ENCODE measurements at places on chromosomes 11 and 22. TPM values are rescaled to one million over a fixed set of nuclear protein-coding genes. Genes with fewer than 3 reads are reported as not detected.

- H3K36me3 ChIP-seq = peaks cover 2% of the 10 kb centered on the region
- DNase-seq = peak; percentile 84
- H3K27me3 ChIP-seq = no peaks in the 10 kb centered on the region
- H3K4me3 ChIP-seq = no peak overlapping the region
- H3K27ac ChIP-seq = peak overlapping the region; percentile 91
- H3K4me1 ChIP-seq = peaks cover 22% of the 10 kb centered on the region
Measured at GRCh38 chr11:68890490-68891231, 13.0 kb downstream of the MRPL21 start.

- H3K27me3 ChIP-seq = no peaks in the 10 kb centered on the region
- no peaks in the 10 kb centered on the region for H3K36me3 ChIP-seq
- H3K4me1 ChIP-seq = peaks cover 26% of the 10 kb centered on the region
- peak overlapping the region; percentile 87 for H3K4me3 ChIP-seq
- H3K27ac ChIP-seq = peak overlapping the region; percentile 93
Measured at GRCh38 chr11:78080084-78080817, 589 bp upstream of the NDUFC2 start.

DNA sequence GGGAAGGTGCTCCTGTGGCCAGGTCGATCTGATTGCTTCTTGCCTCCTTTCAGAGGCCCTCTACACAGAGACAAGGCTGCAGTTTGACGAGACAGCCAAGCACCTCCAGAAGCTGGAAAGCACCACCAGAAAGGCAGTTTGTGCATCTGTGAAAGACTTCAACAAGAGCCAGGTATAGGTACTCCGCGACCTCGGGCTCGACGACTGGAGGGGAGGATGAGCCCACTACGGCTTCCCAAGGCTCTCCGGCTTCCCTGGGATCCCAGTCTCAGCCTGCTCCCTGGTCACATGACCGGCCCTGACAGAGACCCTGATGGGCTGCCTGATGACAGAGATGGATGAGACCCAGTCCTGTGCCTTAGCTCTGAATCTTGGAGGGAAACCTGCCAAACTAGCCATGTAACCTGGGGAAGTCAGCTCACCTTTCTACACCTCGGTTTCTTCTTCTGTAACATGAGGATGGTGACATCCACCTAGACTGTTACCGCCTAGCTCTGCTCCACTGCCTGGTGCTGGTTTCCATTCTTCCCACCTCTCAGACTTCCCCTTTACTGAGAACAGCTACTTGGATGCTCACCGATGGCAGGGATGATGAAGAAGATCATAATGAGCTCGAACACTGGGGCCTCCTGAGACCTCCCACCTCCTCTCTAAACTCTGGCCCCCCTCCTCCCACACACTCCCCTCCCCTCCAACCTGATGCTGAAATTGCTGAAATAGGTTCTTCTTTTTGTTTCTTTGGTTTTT is 8.9 kb downstream of the RIBC2 start:
- DNase-seq = no peak
- H3K36me3 ChIP-seq = no peaks in the 10 kb centered on the region
- no peak overlapping the region for H3K27ac ChIP-seq
- no peak overlapping the region for H3K4me3 ChIP-seq
- H3K27me3 ChIP-seq = no peaks in the 10 kb centered on the region
- H3K4me1 ChIP-seq = no peaks in the 10 kb centered on the region

DNA sequence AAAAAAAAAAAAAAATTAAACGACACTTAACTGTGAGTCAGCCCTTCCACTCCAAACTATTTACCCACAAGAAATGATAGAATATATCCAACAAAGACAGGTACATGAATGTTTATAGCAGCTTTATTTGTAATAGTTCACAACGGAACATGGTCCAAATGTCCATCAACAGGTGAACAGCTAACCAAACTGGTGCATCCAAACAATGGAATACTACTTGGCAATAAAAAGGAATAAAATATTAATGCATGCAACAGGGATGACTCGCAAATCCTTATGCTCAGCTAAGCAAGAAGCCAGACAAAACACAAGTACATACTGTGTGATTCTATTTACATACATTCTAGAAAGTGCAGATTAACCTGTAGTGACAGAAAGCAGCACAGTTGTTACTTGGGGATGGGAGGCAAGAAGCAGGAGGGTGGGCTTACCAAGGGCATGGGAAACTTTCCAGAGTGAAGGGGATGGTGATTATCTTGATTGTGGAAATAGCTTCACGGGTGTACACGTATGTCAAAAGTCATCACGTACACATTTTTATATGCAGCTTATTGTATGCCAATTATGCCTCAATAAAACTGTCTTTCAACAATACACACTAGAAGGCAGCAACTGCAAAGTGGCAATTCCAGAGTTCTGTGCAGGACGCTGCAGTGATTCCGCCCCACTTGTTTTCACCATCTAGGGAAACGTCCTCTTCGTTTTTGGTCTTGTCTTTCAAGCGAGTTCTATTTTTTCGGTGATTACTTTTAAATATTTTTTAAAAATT is 6.7 kb upstream of the SF1 start:
- no peak for DNase-seq
- H3K4me3 ChIP-seq = no peak overlapping the region
- H3K27ac ChIP-seq = no peak overlapping the region
- peaks cover 26% of the 10 kb centered on the region for H3K36me3 ChIP-seq
- H3K4me1 ChIP-seq = no peaks in the 10 kb centered on the region

The IGLL1 gene
- total RNA-seq = not detected

GRCh38 chr11:85955531-85955930 is 100.3 kb downstream of the CCDC83 start:
- H3K27ac ChIP-seq = peak overlapping the region; percentile 11
- no peaks in the 10 kb centered on the region for H3K27me3 ChIP-seq
- H3K4me1 ChIP-seq = no peaks in the 10 kb centered on the region
- no peaks in the 10 kb centered on the region for H3K36me3 ChIP-seq
- no peak for DNase-seq
- H3K4me3 ChIP-seq = no peak overlapping the region

- H3K4me3 ChIP-seq = no peak overlapping the region
- no peak for DNase-seq
- no peaks in the 10 kb centered on the region for H3K36me3 ChIP-seq
- no peak overlapping the region for H3K27ac ChIP-seq
Measured at GRCh38 chr11:22467248-22467647, 129.1 kb downstream of the SLC17A6 start.

The CASP5 gene
- 0.30 TPM for total RNA-seq

All from tibial nerve (tissue), 4 donors.